ENCODE measurements at places on chromosomes 3 and 15. TPM values are rescaled to one million over a fixed set of nuclear protein-coding genes. Genes with fewer than 3 reads are reported as not detected.
A peak's percentile ranks its signal among the peaks of the same experiment; 100 is the strongest.

- DNase-seq = no peak
Measured at GRCh38 chr3:62084558-62084957, 288.8 kb downstream of the FEZF2 start.

DNA sequence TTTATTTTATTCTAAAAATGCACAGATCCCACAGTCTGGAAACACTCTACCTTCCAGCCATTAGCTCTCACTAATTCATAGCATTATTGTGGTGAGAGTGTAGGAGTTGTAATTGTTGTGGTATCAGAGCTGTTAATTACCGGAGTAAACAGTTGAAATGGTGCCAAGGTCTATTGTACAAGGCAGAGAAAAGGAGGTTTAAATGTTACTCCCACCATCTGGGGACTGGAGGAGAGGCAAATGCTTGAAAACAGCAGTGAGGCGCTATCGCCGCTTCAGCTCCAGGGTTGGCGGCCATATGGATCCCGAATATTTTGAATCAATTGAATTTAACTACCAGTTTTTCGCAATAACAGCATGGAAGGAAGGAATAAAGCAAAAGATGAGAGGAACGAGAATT, 113.1 kb upstream of the C15orf61 start:
- DNase-seq = no peak

DNA sequence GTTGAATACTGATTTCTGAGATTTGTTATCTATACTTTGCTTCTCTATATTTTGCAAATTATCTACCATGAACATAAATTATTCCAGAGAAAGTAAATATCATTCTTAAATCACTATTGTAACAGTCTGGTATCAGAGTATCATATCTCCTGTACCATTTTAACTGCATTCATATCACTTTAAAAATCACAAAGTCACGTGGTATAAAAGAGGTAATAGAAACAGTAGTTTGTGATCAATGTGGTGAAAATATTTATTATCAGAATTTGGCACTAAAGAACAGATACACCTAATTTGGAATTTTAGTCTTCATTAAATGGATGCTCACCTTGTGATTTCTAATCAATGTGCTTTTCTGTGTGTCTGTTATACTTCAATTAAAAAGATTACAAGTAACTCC, 47.8 kb downstream of the P3H2 start:
- no peak for DNase-seq

DNA sequence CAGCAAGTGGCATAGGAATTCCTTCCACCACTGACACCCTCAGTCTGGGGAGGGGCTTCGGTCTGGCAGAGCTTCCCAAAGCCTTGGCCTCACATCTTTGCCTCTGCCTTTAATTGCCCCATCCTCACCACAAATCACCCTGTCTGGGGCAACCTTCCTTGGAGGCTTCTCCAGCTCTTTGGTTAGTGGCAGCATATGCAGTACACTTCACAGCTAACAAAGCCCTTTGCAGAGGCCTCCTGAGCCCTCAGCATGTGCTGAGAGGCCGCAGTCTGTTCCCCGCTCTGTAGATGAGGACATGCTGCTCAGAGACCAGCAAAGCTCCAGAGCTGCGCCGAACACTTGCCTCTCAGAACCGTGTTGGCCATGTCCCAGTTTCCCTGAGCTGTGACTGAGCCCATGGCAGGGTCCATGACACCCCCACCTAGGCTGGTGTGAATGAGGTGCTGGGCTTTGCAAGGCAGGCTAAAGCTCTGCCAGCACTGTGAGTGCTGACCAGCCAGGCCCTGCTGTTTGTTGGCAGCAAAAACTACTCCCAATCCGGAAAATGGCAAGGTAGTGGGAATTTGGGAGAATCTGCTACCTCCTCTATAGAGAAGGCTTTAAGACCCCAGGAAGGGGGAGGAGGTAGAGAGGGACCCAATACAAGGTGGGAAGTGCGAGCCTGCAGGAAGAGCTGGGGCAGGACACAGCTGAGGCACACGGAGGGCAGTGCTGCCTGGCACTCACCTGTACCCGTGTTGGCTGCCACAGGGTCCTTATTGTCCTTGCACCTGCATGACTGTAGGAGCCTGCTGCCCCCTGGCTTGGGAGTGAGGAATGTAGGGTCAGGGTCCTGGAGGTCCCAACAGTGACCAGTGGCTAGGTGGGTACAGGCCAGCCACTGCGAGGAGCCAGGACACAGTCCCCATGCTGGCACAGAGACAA, 8.4 kb upstream of the KLF15 start:
- no peak for DNase-seq

DNA sequence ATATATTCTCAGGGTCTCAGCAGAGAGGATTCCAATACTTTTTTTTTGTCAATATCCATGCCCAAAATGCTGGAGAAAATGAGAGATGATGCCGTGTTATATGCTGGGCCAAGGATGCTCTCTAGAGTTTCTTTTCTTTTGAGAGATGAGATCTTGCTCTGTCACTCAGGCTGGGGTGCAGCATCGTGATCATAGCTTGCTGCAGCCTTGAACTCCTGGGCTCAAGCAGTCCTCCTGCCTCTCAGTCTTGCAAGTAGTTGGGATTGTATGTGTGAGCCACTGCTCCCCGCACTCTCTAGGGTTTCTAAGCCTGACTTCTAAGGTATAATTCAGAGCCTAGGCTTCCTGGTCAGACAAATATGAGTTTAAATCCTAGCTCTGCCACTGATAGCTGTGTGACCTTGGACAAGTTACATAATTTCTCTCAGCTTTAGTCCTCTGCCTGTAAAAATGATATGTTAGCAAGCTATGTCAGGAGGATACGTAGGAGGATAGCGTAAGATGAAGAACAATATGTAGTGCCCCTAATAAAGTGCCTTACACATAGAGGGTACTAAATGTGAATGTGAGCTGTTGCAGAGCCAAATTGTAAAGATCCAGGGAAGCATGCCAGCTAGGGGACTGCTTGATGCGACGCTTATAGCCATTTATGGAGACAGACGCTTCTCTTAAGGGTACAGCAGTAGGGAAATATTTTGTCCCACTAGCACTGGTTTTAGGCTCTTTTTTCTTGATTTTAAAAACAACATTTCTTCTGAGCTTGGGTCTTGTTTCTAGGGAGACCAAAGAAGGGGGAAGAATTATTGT, 7.4 kb downstream of the STARD9 start:
- no peak for DNase-seq

DNA sequence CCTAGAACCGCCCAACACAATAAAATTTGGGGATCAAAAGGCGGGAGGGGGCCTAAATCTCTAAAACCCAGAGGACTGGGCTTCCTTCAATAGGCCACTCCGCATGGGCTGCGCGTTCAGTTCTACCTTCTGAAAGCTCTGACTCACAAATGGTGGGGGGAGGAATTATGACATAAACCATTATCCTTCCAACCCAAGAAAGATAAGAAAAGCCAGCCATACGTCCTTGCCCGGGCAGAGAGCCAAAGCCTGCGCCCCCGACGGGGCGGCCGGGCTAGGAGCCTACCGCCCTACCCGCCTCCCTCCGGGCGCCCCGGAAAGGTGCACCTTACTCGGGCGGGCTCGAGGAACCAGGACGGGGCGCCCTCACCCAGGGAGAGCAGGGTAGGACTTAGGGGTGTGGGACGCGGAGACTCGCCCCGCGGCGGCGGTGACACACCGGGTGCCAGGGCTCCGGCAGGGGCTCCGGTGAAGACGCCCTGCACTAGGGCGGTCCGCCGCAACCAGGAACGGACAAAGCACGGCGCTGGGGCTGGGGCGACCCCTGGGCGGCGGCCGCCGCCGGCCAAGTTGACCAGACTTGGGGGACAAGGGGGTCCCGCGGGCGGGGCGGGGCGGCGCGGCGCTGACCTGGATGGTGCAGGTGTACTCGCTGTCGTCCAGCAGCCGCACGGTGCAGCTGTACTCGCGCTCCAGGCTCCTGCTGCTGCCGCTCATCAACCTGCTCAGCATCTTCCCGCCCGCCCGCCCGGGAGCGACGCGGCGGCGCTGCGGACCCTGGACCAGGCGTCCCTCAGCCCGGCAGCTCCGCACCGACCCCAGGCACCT, 534 bp downstream of the FRMD5 start:
- peak; percentile 18 for DNase-seq

GRCh38 chr3:46854555-46854991, 8.7 kb downstream of the MYL3 start:
- no peak for DNase-seq

TAGLN3 gene
- 0.74 TPM for total RNA-seq

RASGRF1 gene
- total RNA-seq = not detected

ADCY5 gene
- 249 TPM for total RNA-seq

MLF1 gene
- total RNA-seq = 200 TPM
